ENCODE measurements at places on chromosomes 11 and 22.
A peak's percentile ranks its signal among the peaks of the same experiment; 100 is the strongest.

- DNase-seq = no peak
Observed at GRCh38 chr11:65459552-65459951, 37.0 kb downstream of the NEAT1 start.

DNA sequence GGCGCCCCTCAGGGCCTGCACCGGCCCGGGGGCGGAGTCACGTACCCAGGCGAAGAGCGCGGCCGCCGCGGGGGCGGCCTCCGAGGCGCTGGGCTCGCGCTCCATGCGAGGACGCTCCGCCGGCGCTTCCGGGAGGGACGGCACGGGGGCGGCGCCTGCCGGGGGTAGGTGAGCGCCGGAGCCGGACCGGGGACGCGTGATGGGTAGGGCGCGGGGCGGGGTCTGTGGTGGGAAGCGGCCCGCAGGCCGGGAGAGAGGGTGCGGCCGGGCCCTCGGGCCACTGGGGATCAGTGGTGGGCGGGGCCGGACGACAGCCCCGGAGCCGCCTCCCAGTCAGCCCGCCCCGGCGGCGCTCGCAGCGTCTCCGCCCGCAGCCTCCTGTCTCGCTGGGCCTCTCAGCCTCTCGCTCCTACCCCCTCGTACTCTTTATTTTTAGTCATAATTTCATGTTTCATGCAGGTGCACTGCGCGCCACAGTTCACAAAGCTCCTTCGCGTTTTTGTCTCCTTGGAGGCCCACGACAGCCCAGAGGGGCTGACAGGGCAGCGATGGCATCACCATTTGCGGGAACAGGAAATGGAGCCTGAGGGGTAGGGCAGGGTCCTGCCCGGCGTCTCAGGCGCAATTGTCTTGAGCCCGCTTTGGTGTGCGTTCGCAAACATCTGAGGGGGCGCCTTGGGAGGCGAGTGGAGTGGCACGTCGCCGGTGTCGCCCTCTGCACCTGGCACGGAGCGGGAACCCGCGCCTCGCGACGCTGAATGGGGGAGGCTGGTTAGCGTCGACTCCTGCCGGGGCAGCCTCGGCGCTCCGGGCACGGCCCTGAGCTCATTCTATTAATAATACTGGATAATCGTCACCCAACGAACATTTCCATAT lies at the start of gene SERGEF:
Gene SERGEF (minus strand): TSS at position 142 of the 876 bp plus-strand sequence. CDS start 37 bp downstream, at position 105.
- DNase-seq = peak; percentile 88

DNA sequence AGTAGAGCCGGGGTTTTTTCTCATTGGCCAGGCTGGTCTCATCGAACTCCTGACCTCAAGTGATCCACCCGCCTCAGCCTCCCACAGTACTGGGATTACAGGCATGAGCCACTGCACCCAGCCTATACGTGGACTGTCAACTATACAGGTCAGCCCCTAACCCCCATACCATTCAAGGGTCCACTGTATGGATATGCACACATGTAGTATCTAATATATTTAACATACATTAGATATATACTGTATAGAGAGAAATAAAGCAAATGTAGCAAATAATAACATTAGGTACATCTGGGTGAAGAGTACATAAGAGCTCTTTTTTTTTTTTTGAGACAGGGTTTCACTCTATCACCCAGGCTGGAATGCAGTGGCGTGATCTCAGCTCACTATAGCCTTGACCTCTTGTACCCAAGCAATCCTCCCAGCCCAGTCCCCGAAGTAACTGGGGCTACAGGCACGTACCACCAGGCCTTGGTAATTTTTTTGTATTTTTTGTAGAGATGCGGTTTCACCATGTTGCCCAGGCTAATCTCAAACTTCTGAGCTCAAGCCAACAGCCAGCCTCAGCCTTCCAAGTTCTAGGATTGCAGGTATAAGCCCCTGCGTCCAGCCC lies 1.5 kb upstream of the ATP5MGL start:
- DNase-seq = peak; percentile 33

DNA sequence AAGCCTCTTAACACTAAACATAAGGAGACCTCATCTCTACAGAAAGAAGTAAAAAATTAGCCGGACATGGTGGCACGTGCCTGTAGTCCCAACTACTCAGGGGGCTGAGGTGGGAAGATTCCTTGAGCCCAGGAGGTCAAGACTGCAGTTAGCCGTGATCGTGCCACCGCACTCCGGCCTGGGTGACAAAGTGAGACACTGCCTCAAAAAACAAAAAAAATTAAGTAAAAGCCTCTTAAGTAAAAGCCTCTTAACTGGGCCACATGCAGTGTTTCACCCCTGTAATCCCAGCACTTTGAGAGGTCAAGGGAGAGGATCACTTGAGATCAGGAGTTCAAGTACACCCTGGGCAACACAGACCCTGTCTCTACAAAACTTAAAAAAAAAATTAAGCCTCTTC lies 25.7 kb downstream of the CELF1 start:
- no peak for DNase-seq

DNA sequence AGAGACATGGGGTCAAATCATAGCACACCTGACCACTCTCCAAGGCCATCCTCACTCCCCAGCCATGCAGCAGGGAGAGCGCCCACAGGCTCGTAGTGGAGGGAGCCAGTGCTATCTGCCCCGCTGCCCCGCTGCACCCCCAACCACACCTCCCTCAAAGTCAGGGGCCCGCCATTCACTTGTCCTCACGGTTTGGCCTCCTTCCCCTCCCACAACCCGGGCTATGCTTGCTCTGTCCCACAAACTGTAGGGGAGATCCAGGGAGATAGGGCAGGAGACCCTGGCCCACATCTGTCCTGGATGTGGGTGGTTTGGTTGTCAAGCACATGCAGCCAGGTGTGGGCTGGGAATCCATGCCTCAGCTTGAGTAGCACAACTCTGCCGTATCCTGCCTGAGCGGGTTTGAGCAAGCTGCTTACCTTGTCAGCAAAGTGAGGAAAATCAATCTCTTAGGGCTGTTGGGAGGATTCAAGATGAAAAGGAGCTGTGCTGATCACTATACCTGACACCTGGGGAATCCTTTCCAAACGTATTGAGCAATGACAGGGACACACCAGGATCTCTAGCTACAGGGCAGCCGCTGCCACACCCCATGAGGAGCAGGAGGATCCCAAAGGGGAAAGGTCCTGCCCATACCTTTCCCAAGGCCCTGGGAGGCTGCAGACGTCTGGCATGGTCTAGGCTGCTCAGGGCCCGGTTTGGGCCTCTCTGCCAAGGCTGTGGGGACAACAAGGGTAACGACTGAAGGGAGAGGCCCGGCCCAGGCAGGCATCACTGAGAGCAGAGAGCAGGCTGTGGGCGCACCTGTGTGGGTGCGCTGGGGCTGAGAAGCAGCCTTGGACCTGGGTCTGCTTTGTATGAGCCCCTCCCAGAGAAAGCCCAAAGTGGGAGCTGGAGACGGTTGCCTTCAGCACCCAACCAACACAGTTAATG lies 23.3 kb downstream of the KCNJ5 start:
- no peak for DNase-seq

GRCh38 chr11:44992181-44992582 lies 41.5 kb upstream of the TP53I11 start:
- DNase-seq = peak; percentile 12

Data from HCEC 1CT (cell line).